Amniotic stem cell (primary cell): ENCODE measurements at places on chromosomes 12 and 14.

DNA sequence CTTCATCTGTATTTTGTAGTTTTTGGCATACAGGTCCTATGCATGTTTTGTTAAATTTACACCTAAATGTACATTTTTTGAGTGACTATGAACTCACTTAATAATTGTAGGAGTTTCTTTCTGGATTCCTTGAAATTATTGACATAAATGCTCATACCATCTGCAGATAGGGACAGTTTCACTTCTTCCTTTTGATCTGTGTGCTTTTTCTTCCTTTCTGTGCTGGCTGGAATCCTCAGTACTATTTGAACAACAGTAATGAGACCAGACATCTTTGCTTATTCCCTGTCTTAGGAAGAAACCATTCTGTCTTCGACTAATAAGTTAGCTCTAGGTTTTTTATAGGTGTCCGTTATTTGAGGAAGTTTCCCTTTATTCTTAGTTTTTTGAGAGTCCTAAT, 110.3 kb downstream of the ADGRD1 start:
- no peak for DNase-seq

DNA sequence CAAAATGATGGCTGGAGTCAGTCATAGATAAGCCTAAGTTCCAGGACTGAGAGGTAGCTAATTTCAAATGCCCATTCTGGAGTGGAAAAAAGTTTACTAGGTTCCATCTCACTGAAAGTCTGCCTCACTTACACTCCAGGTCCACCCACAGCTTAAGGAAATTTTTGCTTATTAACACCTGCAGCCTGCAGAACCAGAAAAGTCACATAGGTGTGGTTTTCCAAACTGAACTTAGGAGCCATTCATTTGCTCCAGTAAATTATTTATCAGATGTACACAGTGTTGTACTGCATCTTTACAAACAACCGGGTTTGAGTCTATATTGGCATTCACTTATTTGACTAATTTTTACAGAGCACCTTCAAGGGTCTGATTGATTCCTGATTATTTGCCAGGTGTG, 157.4 kb upstream of the ARID2 start:
- DNase-seq, result no peak

DNA sequence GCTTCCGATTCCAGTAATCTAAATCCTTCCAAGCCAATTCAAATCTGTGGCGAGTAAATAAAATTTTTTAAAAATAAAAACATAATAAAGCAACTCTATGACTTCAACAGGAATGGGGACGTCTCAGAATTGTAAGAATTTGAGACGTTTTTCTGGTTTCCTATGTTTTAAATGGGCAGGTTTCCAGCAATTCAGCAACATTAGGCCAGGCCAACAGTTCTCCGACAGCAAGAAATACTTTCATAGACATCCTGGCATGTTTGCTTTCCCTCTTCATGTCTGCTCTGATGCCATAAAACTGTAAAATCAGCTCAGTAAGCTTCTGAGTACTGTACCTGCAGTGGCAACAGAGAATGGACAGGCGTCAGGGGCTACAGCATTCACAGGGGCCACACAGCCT, 35.8 kb upstream of the DICER1 start:
- DNase-seq, result no peak

- no peak for DNase-seq
Observed at GRCh38 chr12:98852181-98852580, 207.1 kb downstream of the APAF1 start.

- DNase-seq, result no peak
Observed at GRCh38 chr12:67357376-67358125, 88.4 kb downstream of the CAND1 start.

- DNase-seq, result peak; percentile 100
Observed at GRCh38 chr12:14257734-14258574, 107.5 kb upstream of the ATF7IP start.

DNA sequence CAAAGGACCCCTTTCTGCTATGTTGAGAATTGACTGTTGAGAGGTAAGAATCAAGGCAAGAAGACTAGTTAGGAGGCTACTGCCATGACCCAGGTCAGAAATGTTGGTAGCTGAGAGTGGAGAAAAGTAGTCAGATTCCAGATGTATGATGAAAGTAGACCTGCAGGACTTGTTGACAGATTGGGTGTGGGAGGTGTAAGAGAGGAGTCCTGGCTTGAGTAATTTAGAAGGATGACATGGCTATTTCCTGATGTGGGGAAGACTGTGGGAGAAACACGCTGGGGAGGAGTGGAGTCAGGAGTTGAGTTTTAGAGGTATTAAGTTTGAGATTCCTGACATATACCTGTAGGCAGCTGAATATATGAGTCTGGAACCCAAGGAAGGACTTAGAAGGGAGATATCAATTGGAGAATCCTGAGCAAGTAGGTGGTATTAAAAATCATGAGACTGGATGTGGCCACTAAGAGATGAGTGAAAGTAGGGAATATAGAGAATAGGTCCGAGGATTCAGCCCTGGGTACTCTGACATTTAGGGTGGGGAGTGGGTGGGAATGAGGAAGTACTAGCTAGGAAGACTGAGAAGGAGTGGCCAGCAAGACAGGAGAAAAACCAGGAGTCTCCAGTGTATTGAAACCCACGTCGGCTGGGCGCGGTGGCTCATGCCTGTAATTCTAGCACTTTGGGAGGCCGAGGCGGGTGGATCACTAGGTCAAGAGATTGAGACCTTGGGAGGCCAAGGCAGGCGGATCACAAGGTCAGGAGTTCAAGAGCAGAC, 12.6 kb upstream of the DDX47 start:
- no peak for DNase-seq

DNA sequence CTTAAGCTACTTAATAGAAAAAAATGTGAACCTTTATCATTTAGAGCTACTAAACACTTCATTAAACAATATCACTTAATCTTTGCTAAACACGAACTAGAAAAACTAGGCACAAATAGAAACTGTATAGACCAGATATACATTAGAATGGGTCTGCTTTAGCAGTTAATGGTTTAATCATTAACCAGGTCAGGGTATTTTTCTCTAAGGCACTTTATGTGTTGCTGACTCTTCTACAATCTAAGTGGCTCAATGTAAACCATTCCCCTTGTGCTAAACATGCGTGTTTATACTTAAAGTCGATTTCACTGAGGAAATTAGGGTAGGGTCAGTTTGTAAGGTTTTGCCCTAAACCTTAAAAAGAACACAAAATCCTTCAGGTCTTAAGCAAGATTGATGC, 29.7 kb downstream of the TMCC3 start:
- no peak for DNase-seq

- DNase-seq, result no peak
Observed at GRCh38 chr14:78245238-78245637, 75.1 kb downstream of the NRXN3 start.

DNA sequence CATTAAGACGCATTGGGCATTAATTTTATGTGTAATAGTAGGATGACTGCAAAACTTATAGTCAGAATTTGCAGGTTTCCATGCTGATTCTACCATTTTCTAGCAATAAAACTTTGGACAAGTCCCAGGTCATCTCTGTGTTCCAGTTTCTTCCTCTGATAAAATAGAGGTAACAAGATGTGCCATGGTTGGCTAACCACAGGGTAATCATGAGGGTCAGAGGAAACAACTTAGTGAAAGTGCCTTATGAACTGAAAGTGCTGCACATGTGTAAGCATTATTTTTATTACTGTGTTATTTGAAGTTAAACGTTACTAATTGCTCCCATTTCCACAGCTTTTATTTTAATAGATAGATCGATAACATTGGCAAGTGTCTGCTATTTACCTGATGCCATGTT, 21.1 kb downstream of the SMCO2 start:
- DNase-seq, result no peak

GRCh38 chr14:40053416-40053815, 621.2 kb upstream of the FBXO33 start:
- no peak for DNase-seq

DNA sequence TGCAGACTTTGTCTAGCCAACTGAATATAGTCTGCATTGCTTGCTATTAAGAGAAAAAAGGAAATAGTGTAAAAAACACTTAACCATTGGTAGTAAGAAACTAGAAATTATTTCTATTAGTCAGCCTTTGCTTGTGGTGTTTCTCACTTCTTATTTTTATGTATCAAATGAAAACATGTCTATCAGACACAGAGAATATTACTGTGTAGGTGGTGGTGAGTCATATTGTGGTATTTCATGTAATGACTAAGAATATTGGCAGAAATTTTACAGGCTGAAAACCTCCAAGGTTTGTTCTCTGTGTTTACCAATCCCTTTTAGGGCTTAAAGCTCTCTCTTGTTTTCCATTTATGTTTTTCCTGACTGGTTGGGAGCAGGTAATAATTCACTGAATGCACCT, 87.2 kb downstream of the DAAM1 start:
- DNase-seq, result peak; percentile 37

DNA sequence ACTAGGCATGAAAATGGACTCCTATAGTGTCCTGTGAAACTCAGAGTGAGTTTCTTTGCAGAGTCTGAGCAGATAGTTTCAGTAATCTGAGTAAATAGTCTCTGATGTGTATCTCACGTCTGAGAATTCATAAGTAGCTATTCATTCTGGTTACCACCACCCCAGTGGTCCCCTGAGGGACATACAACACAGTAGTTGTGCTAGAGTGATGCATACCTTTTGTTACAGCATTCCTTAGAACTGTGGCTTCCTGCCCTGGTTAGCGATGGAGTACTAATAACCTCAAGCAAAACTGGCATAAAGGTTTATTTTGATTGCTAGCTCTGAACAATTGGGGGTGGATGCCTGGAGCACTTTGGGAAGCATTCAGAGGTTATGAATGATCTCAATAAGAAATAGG, 114.7 kb downstream of the DAAM1 start:
- DNase-seq, result no peak

DNA sequence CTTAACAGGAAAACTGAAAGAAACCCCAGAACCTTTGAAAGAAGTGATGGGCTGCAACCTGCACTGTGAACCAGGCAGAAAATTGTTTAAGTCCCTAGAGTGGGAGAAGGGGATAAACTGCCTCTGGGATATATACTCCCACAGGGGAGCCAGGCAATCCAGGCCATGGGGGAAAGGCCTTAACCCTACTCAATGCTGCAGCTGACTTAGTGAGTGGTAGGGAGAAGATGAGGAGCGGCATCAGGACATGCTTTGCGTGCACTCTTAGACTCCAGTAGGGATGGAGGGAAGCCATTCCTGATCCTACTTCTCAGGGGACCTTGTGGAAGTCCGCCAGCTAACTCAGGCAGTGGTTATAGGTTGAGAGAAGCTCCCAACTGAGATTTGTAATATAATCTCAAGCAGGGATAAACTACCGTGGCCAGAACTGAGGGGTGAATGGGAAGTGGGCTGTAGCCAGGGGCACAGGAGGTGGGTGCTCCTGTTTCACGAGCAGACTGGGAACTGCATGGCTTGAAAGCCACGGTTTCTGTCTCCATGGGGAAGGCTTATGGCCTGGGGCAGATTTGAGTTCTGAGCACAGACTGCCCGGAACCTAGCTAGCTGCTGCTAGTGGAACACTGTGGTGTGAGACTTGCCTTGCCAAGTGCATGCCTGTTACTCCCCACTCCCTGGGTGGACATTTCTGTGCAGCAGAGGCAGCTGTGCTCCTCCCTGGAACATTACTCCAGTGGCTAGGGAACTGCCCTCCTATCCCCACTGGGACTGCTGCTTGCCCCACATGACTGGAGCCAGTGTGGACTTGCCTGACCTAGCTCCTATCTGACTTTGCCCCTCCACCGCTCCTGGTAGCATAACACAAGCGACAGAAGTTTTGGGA, 119.2 kb upstream of the SCAF11 start:
- no peak for DNase-seq

GRCh38 chr14:60214003-60214402, 35.0 kb upstream of the PPM1A start:
- no peak for DNase-seq

GRCh38 chr12:114476159-114476558, 70.2 kb upstream of the TBX5 start:
- no peak for DNase-seq

GRCh38 chr12:9706086-9706685, 26.7 kb downstream of the CLECL1 start:
- no peak for DNase-seq

DNA sequence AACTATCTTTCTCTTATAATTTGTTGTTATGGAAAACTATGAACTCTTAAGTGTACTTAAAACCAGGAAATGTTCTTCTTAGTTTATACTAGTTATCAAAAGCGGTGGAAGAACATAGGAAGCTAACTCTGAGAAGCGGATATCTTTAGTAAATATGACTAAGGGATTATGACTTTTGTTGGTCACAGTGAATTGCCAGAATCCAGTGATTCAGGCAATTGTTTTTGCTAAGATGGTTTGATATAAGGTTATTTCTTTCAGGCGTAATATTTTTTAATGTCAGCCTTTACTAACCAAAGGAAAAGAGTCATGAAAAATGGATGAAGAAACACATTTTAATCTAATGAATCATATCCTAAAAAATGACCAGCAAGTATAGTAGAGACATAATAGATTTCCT, 473.5 kb downstream of the FOXG1 start:
- DNase-seq, result peak; percentile 42

- DNase-seq, result no peak
Observed at GRCh38 chr12:113261847-113262470, 40.7 kb downstream of the TPCN1 start.

- no peak for DNase-seq
Observed at GRCh38 chr12:119447126-119447525, 112.6 kb downstream of the CCDC60 start.

DNA sequence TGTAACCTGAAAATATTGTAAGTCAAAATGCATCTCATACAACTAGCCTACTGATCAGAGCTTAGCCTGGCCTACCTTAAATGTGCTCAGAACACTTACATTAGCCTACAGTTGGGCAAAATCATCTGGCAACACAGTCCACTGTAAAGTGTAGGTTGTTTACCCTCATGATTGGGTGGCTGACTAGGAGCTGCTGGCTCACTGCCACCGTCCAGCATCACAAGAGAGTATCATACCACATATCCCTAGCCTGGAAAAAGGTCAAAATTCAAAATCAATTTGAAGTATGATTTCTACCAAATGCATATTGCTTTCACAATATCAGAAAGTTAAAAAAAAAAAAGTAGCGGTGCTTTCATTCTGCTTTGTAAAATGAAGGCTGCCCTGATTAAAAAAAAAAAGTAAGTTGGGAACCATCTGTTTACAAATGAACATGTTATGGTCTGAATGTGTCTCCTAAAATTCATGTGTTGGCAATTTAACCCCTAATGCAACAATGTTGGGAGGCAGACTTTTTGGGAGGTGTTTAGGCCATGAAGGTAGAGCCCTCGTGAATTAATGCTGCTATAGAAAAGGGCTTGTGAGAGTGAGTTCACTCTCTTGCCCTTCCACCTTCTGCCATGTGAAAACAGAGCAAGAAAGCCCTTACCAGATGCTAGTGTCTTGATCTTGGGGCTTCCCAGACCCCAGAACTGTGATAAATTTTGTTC, 211.8 kb downstream of the PPM1H start:
- no peak for DNase-seq

GRCh38 chr14:81062816-81063215, 107.4 kb downstream of the TSHR start:
- DNase-seq, result no peak

- DNase-seq, result no peak
Observed at GRCh38 chr14:100778951-100779690, 46.8 kb upstream of the MEG3 start.
